Occipital lobe (tissue), 3 donors: ENCODE measurements at places on chromosomes 7 and 10.

DNA sequence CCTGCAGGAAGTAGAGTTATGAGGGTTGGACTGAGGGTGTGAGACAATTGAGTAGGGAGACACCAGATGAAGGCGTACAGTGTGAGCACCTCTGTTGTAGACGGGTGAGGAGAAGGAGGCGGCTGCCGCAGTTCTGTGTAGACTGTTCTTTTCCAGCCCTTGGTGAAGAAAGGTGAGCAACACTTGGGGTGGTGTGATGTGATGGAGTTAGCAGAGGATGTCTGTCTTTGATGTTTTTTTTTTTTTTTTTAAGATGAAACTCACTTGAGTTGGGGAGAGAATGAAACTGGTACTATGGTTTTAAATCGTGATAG lies 42.8 kb upstream of the RNF216 start:
- no peak for DNase-seq

DNA sequence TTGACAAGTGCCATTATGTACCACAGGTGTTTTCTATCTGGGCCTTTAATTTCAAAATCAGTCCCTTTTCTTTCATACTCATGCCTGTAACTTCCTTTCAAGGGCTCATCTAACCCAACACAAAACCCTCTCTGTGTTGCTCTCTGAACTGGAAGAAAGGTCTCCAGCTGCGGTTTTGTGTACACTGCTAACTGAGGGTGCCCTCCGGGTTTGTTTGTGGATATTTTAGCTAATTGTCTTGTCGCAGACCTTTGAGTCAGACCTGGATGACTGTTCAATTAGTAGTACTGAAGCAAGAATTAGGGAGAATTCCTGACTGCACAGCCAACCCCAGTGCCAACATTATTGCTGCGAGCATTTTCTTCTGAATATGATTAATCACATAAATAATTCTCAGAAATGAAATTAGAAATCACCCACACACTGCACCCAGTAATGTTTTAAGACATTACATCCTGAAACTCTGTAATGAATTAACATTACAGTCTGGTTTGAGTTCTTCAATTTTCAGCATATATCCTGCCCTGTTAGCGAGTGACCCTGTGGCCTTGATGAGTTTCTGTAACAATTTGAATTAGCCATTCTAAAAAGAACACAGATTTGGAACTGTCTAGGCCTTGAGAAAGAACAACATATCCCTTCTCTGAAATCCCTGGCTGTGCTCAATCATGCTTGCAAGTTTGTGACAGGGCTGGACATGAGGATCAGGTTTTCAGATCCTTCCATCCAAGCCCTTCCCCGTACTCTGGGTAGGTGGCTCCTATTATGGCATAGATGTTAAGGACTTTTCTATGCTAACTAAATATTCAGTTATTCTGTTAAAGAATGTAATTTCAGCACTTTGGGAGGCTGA lies 460.1 kb downstream of the PLXDC2 start:
- DNase-seq = no peak

DNA sequence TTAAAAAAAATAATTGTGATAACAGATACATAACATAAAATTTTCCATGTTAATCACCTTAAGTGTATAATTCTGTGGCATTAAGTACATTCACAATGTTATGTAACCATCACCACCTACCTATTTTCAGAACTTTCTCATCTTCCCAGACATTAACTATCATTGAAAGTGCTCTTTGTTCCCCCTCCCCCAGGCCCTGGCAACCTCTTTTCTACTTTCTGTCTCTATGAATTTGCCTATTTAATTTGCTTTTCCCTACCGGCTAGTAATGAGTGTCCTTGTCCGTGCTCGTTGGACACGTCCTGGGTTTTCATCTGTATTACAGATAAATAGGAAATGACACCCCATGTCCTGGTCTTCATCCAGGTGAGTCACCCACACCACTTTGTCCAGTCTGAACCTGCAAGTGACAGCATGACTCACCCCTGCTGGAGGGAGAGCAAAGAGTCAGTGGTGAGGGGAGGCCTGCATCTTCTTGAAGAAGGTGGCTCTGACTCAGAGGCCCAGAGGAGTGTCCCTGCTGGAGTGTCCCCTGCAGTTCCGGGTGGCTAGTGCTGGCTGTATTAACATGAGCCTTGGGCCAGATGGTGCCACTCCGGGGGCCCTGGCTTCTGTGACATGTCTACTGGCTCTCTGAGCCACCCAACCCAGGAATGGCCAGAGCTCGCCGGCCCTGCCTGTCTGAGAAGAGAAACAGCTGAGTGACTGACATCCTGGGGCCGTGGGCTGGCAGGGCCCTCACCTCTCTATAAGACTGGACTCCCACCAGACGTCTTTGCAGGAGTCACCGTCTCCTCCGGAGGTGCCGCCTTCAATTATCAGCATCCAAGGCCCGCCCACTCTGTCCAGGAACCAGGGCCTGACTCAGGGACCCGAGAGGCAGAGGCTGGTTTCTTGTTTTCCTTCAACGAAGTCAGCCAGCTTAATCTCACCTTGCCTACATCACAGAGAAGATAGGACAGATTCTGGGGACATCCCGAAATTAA lies 503.2 kb upstream of the MKI67 start:
- no peak for DNase-seq

DNA sequence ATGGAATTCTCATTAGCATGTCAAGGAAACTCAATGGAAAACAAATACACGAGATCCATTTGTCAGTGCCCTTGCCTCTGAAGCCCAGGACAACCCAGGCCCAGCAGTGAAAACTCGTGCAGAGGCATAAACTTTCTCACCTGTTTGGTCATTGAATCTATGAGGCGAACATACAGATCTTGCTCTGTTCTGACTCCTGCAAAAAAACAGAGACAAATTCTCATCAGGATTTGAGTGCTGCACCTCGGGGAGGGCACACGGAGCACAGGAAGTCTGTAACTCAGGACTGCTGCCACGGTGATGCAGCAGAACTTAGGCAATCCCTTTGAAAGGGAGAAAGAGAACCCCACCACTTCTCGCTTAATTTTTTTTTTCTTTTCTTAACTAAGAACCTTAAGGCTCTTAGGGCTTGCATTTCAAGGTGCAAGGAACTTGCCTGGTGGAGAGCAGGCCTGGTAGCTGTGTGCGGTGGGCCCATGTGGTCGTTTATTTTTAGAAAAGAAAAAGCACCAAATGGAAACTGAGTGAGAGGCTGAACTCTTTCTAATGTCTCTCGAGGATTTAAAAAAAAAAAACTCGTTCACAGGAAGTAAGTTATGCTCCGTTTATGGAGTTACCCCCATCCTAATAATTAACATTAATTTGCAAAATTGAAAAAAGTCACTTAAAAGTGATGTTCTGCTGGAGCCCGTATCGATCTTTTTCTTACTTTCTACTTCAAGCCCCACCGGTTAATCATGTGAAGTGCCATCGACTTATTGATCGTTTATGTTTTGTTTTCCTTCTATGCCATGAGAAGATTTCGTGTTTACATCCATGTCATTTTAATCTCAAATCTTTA lies 1.8 kb downstream of the EBF3 start:
- no peak for DNase-seq

GRCh38 chr10:100656454-100656853 lies 88.9 kb upstream of the PAX2 start:
- DNase-seq = no peak

GRCh38 chr10:70404787-70405036 lies 767 bp downstream of the EIF4EBP2 start:
- DNase-seq = no peak

DNA sequence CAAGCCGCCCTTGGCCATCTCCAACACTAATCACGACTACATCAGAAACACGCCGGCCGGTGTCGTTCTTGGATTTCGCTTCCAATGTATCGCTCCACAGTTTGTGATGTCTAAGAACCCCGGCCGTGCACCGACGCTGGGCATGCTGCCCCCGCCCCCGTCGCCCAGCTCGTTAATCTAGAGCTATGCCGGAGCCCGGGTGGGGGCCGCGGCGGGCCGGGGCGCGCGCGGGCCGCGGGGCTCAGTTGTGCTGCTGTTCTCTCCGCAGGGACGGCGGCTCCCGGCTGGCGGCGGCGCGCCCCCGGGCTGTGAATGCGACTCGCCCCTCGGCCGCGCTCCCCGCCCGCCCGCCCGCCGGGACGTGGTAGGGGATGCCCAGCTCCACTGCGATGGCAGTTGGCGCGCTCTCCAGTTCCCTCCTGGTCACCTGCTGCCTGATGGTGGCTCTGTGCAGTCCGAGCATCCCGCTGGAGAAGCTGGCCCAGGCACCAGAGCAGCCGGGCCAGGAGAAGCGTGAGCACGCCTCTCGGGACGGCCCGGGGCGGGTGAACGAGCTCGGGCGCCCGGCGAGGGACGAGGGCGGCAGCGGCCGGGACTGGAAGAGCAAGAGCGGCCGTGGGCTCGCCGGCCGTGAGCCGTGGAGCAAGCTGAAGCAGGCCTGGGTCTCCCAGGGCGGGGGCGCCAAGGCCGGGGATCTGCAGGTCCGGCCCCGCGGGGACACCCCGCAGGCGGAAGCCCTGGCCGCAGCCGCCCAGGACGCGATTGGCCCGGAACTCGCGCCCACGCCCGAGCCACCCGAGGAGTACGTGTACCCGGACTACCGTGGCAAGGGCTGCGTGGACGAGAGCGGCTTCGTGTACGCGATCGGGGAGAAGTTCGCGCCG lies 1.9 kb downstream of the VWC2 start:
- DNase-seq = peak; percentile 45

DNA sequence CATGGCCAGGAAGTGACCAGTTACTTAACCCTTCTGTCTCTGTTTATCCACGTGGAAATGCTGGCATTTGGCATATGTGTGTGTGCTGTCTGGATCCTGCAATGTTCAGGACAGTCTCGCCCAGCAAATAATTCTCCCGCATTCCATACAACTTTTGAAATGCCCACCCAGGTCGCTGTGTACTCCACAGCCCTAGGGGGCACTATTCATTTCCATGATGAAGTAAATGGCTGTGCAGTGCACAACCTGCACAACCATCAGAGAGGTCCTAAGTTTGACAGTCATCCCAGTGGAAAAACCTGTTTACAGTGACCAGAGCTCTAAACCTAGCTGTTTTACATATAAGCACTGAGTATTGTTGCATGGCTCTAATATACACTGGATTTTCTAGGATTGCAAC lies 38.1 kb downstream of the ZNF503 start:
- DNase-seq = no peak

DNA sequence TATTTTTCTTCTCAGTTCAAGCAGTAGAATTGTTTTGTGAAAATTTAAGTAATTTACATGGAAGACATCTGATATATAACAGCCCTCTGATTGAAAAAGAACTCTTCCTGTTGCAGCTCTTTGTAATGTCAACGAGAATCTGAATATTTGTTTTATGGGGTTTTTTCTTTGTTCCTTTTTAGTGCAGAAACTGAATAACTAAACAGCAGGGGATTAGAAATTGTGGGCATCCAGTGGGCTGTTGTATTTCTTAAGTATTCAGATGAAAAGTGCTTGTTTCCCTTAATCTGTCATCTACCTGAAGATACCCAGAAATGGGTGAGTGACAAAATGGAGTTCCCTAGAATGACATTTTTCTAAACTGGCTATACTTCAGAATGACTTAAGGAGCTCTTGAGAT lies 7.4 kb downstream of the ARL4A start:
- no peak for DNase-seq

- DNase-seq = peak; percentile 25
These were observed 98.3 kb downstream of the TMEM130 start for GRCh38 chr7:98771519-98771918.

- no peak for DNase-seq
These were observed 75.4 kb downstream of the PROSER2 start for GRCh38 chr10:11898372-11899066.

GRCh38 chr7:99514050-99514449 lies 9.6 kb downstream of the ZKSCAN5 start:
- no peak for DNase-seq

- no peak for DNase-seq
These were observed 651.5 kb upstream of the NRP1 start for GRCh38 chr10:33986016-33986415.

GRCh38 chr7:137753067-137753466 lies 93.7 kb downstream of the DGKI start:
- DNase-seq = no peak

DNA sequence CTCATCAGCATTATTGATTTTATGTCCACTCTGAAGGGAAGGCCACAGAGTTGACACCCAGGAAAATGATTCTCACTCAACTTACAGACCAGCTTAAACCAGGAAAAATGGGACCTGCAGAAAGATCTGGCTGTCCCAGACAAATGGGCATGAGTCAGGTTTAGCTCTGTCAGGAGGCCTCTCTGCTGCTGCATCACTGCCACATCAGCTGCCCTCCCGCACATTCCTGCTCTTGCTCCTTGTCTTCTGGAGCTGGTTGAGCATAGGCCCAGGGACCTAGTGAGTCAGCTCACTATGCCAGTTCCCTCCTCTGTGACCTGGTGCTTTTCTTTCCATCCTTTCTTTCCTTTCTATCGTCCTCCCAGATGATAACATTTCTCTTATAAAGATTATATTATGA lies 18.8 kb upstream of the SMNDC1 start:
- DNase-seq = no peak

GRCh38 chr7:130990178-130990832 lies 256.3 kb upstream of the KLF14 start:
- DNase-seq = no peak
